ENCODE measurements at places on chromosomes 3 and 15. TPM values are rescaled to one million over a fixed set of nuclear protein-coding genes. Genes with fewer than 3 reads are reported as not detected.

The C3orf49 gene
- total RNA-seq, result not detected

The BFSP2 gene
- total RNA-seq, result 0.41 TPM

- peak; percentile 6 for DNase-seq
Observed at GRCh38 chr3:45978006-45978761, 17.4 kb downstream of the FYCO1 start.

GRCh38 chr3:94978084-94978483, 915.2 kb downstream of the NSUN3 start:
- no peak for DNase-seq

The RTP4 gene
- total RNA-seq, result not detected

The ZBBX gene
- total RNA-seq, result not detected

The CD96 gene
- total RNA-seq, result 0.33 TPM

- DNase-seq, result peak; percentile 51
Observed at GRCh38 chr3:115239717-115240116, 92.6 kb upstream of the ZBTB20 start.

DNA sequence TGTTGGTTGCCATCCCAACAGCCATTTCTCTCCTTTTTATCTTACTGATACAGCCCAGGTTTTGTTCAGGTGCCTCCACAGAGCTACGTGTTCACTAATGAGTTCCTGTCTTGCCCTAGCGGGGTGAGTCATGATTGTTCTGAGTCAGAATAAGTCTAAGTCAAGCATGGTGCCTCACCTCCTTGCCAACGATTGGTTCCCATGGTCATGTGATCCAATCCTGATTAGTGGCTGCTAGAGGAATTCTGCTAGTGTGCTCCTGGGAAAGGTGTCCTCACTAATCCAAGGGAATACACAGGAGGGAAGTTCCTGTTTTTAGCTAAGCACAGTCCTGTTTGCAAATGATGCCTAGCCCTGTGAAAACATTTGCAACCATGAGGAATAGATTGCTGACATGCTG, 99.8 kb downstream of the NSUN3 start:
- peak; percentile 14 for DNase-seq
